ENCODE measurements at places on chromosomes 2 and 18.

DNA sequence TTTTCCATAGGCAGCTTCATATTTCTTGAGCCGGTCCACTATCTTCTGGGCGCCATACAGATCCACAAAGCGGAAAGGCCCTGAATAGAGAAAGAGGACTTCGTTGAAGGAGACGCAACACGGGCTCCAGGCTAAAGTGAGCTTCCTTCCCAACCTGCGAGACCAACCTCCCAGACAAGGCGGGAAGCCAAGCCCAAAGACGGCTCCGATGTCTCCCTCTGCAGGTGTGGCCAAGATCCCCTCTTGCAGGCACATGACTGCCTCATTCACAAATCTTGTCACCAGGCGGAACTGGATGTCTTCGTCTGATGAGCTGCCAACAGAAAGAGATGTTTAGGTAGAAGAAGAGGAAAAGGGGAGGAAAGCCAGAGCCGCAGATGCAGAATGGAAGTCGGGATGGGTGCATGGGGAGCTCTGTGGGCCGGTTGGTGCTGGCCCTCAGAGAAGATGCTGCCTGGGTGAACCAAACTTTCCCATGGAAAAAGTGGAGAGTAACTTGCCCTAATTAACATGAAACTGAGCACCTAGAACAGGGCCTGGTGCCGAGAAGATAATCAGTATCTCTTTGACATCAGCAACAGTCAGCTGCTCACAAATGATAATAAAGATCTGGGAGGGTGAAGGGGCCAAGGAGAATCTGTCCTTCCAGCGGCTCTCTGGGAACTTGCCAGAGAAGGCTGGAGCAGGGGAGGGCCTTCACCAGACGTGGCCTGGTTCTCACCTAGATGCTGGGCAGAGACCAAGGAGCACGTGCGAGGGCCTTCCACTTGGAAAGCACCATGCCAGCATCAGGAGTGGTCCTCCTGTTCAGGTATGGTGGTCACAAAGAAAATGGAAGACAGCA is 18.6 kb downstream of the GAREM2 start:
- no peak for DNase-seq

DNA sequence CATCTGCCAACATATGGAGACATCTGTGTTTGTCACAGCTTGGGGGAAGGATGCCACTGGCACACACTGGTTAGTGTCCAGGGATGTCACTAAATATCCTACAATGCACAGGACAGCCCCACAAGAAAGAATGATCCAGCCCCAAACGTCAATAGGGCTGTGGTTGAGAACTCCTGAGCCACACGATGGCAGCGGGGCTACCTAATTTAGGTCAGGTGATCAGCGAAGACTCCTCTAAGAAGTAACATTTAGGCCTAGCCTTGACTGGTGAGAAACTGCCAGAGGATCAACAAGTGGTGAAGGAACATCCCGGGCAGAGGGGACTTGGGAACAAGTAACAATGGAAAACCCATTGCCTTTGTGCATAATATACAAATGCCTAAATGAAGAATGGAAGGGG is 5.0 kb upstream of the TGIF1 start:
- no peak for DNase-seq

DNA sequence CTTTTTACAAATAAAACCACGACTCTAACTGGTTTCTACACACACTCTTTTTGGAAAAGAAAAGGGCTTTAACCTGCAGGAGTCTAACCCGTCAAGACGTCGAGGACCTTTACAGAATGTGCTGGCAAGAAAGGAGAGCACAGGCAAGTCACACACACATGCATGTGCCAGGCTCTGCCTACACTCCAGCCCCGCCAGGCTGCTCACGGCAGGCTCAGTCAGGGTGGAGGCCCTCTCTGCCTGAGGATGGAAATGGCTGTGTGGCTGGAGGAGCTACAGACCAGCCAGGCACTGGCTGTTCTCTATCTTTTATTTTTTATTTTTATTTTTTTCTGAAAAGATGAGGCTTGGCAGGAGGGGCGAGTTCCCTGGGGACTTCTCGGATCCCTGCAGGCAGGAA is 10.2 kb downstream of the SIX3 start:
- DNase-seq = no peak

GRCh38 chr2:47512581-47513083 is 109.7 kb downstream of the MSH2 start:
- peak; percentile 73 for DNase-seq

DNA sequence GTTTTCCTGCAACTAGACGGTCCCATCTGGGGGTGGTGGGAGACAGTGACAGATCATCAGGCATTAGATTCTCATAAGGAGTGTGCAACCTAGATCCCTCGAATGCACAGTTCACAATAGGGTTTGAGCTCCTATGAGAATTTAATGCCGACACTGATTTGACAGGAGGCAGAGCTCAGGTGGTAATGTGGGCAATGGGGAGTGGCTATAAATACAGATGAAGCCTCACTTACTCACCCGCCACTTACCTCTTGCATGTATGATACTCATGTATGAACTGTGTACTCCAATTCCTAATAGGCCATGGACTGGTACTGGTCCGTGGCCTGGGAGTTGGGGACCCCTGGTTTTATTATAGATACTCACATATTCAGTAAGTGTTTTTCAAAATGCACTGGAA is 122.4 kb upstream of the SIX3 start:
- DNase-seq = no peak

DNA sequence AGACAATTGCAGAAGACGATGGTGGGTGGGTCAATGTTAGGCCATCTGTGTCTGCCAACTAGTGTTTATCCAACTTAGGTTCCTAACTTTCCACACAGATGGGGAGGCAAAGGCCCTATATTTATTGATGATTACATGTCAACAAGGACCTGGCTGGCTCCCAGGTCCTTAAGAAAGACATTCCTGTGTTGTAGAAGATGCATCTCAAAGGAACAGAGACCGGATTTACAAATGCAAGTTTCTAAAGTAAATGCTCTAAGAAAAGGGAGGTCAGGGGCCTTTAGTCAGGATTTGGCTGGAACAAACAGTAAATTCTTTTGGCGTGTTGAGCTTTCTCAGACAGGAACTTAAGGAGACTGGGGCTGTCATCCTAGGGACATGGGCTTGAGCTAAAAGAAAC is 175.0 kb downstream of the SH3BP4 start:
- no peak for DNase-seq

DNA sequence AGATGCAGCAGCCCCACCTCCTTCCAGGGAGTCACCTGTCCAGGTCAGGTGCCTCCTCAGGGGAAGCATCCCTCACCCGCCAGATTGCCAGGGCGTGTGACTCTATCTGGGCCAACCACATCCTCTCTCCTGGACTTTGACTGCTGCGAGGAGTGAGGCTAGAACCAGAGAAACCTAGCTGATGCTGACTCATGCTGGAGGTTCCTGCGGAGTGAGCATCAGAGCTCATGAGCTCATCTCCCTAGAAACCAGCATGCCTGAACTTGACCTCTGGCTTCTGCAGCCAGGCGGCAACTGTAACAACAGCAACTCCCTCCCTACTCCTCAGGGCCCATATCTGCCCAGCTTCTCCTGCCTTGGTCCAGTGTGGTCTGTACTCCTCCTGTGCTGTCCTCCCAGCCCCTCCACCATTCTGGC is 28.3 kb upstream of the NT5DC4 start:
- DNase-seq = peak; percentile 87

GRCh38 chr18:68638613-68639012 is 76.3 kb downstream of the TMX3 start:
- DNase-seq = no peak

DNA sequence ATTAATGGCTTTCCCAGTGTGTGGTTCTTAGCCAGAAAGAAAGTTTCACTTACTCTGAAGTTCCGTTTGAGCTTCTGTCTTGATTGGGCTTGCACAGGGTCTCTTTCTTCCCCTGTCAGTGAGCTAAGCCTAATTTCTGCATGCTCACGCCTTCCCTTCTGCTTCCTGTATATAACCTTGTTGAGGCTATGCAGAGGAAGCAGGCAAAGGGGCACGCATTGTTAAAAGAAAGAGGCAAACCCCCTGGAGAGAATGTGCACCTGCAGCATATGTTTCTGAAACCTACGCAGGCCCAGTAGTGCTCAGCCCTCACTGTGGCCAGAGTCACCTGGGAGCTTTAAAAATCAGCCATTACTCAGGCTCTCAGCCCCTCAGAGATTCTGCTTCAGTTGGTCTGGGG is 14.5 kb upstream of the PLA2R1 start:
- no peak for DNase-seq

- DNase-seq = no peak
Measured at GRCh38 chr18:57630754-57631595, 9.3 kb upstream of the NARS1 start.

DNA sequence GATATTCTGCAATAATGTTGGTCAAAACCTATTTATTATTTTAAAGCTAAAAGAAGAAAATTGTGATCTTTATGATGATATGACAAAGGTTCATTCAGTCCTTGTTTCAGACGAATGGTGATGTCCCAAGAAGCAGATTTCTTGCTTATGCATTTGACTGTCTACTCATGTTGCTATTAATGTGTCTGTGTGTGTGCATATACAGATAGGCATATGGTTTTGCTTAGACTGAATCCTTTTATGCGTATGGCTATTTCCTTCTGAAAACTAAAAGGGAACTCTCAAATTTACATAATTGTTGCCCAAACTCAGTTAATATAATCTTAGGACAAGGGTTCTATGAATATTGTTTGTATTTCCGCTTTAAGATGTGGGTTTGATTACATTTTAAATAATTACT is 632.3 kb upstream of the SETBP1 start:
- no peak for DNase-seq

All from H54 (cell line).